Activated CD4-positive, alpha-beta T cell treated with anti-CD3 and anti-CD28 coated beads, Interleukin-2, amount 50 U/mL, for 16 hours (primary cell): ENCODE measurements at places on chromosomes 13 and 19.

GRCh38 chr13:88085036-88085435 lies 413.9 kb downstream of the SLITRK5 start:
- DNase-seq: no peak

- peak; percentile 69 for DNase-seq
These were observed 21.9 kb upstream of the SLC35E1 start for GRCh38 chr19:16594131-16594586.

DNA sequence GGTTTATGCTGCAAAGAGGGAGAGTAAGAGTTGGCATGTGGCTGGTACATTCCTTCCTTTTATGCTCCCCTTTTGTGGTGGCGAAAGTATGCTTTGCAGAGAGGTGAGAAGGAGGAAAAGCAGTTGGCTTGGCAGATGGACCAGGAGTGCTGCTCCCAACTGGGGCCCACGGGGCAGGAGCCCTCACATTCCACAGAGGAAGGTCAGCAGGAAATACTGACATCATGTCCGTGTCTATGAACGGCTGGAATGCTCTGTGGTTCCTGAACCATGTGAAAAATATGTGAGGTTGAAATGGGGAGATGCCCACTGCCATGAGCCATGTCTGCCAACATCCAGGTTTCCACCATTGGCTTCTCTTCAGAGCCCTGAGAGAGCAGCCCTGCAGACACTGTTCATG lies 33.3 kb upstream of the GAS6 start:
- DNase-seq: no peak

- no peak for DNase-seq
These were observed 690.8 kb upstream of the ARGLU1 start for GRCh38 chr13:107258599-107259187.

DNA sequence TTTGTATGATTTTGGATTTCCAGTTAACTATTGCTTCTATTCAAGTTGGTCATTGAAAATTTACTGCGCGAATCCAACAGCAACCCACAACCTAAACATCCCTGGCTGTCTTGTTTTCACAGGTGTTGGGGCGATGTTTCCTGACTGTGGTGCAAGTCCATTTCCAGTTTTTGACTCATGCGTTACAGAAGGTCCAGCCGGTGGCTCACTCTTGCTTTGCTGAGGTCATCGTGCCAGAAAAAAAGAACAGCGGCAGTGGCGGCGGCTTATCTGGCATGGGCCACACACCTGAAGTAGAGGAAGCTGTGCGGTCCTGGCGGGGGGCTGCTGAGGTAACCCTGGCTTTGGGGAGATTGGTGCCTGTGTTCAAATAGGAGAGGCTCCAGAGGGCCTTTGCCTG lies 45.2 kb upstream of the GPI start:
- DNase-seq: no peak
